Stimulated activated naive CD4-positive, alpha-beta T cell (primary cell): ENCODE measurements at places on chromosomes 1 and 21.

DNA sequence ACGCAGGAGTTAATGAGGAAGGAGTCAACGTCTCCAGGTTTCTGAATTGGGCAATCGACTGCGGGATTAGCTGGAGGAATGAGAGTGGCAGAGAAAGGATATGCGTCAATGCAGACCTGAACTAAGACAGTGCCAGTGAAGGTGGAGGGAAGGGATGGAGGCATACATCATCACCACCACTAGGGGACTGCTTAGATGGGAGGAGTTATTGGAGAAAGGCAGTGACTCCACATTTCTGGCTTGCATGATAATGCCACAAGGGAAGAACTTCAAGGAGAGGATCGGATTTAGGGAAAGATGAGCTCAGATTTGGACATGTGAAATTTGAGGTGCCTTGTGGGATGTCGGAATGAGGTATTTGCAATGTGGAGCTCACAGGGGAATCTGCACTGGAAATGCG lies 17.5 kb downstream of the VASH2 start:
- DNase-seq, result no peak

GRCh38 chr21:42304556-42305454 lies 10.4 kb downstream of the TFF3 start:
- no peak for DNase-seq

DNA sequence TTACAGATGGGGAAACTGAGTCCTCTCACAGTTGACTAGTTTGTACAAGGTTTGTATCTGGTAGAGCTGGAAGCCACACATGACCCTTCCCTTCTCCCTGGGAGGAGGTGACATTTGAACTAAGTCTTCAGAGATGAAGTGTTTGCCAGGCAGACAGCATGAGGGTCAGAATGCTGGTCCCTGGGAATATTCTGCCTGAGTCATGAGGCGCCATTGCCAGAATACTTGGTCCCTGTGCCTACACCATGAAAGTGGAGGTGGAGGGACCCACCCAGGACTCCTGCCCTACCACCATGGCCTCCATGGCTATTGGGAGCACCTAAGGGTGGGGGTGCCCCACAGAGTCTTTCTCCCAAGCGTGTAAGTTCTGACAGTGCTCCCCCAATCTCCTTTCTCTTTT lies 7.0 kb downstream of the RPS6KA1 start:
- DNase-seq, result no peak

GRCh38 chr1:78168306-78168705 lies 122.5 kb downstream of the GIPC2 start:
- DNase-seq, result no peak

DNA sequence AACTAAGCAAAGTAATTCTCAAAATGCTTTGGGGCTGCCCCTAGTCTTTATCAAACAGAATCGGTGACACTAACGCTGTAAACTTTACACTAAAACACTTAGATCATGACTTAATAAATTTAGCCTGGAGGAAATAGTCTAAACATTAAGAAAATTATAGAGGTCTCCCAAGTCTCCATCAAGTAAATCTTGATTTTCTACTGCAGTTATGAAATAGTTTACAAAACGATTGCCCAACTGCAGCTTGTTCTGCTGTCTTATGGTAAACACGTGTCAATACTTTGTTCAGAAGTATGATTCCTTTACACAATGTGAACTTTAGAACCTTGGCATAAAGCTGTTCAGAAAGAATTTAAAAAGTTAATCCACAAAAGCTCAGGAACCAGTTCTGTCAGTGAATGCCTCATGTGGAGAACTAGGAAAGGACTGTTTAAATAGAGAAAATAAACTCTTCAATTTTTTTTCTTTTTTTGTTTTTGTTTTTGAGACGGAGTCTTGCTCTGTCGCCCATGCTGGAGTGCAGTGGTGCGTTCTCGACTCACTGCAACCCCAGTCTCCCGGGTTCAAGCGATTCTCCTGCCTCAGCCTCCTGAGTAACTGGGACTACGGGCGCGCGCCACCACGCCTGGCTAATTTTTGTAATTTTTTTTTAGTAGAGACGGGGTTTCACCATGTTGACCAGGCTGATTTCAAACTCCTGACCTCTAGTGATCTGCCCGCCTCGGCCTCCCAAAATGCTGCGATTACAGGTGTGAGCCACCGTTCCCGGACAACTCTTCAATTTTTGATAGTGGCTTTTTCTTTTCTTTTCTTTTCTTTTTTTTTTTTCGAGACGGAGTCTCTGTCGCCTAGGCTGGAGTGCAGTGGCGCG lies 1.6 kb downstream of the DDI2 start:
- DNase-seq, result no peak

- no peak for DNase-seq
Measured at GRCh38 chr21:20883408-20883800, 114.8 kb upstream of the NCAM2 start.

DNA sequence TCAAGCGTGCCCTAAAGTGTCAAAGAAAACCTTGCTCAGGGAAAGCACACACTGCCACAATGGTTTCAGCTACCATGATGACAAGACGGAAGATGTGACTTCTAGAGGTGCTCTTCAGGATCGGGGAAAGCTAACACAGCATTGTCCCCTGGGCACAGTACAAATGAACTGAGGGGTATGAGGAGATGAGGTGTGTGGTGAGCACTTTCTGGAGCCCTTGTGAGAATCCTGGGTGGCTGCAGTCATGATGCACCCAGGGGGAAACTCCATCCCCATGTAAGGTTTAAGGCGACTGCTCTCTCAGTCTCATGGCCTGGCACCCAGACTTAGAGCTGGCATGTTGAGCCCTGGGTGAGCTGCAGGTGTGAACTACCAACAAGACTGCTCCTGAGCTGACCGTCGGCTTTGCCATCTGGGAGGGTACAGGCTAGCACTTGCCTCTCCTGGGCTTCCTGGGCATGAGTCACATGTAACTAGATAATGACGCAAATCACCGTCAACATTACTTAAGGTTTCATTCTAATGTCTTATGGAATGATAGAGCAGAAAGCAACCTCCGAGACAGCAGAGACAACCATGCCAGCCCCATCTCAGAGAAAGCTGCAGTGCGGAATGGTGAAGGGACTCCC lies 144.6 kb downstream of the CLIC6 start:
- no peak for DNase-seq

- no peak for DNase-seq
Measured at GRCh38 chr1:227395426-227396028, 77.2 kb upstream of the CDC42BPA start.

GRCh38 chr1:239417986-239418640 lies 31.7 kb downstream of the CHRM3 start:
- no peak for DNase-seq

DNA sequence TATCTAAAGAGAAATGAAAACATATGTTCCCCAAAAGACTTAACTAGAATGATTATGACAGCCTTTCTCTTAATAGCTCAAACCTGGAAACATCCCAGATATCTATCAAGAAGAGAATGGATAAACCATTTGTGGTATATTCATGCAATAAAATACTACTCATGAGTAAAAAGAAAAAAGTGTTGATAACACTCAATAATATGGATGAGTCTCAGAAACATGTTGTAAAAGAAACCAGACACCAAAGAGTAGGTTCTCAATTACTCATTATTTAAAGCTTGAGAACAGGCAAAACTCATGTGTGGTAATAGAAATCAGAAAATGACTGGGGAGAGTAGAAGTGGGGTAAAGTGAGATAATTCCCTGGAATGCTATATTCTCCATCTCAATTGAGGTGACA lies 154.1 kb downstream of the PHTF1 start:
- DNase-seq, result no peak
